ENCODE measurements at places on chromosomes 12 and 14.
A peak's percentile ranks its signal among the peaks of the same experiment; 100 is the strongest.

DNA sequence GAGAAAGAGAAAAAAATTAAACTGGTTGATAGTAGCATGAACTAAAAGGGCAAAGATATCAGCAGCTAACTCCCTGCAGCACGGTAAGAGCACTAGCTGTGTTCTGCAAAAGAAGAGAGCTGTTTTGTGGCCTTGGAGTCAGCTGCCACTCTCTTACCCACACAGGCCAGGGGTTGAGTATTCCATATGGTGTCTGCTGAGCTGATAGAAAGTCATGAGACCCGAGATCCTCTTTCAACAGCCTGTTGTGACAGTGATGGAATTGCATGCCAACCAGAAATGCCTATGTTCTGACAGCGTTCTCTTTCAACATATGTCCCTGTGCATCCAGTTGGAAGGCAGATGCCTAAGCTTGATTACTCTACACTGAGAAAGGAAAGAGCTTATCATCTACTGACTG is 39.9 kb downstream of the TMTC1 start:
- no peak for DNase-seq

DNA sequence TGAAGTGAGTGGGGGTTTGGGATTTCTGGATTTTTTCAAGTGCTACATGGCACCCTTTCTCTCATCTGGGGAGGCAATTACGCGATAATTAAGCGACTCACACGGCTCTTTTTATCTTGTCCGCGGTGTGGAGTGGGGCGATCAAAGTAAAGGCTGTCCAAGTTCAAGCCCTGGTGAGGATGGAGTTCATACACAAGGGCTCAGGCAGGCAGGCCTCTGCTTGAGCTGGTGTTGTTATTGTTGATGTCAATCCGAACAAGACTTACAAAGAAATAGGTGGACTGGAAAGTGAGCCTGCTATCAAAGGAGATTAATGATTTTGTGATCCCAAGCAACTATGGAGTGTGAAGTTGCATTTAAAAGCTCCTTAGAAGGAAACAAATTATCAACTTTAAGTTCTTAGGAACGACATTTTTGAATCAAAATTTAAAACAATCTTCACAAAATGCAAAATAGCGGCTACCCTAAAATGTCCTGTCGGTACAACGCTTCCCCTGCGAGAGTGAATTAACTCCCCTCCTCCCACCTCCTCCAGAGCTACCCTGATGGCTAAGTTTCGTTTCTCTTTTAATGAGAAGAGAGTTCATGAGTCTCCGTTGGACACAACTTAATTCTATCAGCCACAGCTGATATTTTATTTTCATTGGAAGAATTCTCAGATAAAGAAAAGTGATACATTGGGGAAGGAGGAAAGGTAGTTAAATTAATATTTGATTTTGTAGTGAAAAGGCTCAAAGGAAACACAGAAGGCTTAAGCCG is 5.9 kb downstream of the FOXA1 start:
- peak; percentile 82 for DNase-seq

GRCh38 chr12:28026701-28027100 is 54.2 kb upstream of the PTHLH start:
- no peak for DNase-seq

GRCh38 chr14:45065540-45065939 is 18.4 kb upstream of the PRPF39 start:
- DNase-seq = no peak

DNA sequence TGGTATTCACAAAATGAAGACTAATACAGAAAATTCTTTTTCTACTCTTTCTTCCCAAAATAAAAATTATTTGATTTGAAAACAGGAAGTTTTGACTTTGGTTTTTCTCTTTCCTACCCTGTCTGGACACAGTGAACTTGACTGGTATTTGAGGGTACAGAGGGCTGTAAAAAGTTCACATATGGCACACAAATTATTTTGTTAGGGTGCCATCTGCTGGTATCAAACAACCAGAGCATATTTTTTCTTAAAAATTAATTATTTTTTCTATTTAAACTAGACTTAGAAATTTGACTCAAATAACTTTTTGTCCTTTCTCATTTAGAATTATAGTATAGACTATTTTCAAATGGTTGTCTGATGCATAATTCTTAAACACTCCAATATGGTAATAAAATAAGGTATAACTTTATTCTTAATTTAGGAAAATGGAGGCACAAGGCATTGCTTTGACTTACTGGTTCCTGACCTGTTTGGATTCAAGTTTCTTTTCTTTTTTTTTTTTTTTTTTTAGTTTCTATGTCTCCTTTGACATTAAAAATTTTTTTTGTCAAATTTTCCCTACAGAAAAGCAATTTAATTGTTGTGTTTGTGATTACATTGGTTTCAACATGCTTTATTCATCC is 390.6 kb downstream of the PRKD1 start:
- DNase-seq = peak; percentile 80

DNA sequence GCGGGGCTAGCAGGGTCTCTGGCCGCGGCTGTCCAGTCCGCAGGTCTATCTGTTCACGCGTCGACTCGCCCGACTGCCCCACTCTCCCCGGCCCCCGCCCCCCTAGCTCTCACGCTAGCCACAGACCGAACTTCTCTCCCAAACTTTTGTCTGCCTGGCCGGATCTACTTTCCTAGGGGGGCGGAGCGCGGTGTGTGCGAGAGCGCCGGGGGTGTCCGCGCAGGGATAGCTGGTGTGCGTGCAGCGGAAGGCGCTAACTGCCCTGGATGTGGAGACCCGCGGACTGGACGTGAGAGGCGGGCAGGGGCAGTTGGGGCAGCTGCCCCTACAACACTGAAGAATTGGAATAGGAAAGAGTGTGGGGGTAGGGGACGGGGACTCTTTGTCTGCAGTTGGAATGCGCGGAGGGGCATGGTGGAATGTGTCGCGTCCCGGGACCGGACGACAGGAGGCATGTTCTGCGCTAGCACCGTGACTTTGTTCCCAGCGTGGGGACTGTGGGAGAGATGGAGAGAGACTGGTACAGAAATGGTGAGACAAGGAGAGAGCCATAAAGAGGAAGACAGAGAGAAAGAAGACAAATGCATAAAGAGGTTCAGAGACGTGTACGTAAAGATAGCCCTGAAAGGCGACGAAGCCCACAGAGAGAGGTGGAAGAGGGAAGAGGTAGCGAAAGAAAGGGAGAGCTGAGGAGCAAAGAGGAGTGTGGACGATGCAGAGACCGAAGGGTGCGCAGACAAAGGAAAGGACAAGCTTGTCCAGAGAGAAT is at the start of gene AJUBA:
Gene AJUBA, minus strand, starts transcription at position 75 of the 769 bp plus-strand sequence. CDS start 285 bp downstream, outside the sequence.
- DNase-seq = peak; percentile 83

- DNase-seq = peak; percentile 27
Measured at GRCh38 chr12:103771466-103771865, 69.6 kb downstream of the NT5DC3 start.

- DNase-seq = no peak
Measured at GRCh38 chr14:51260225-51260624, 20.2 kb downstream of the TMX1 start.

- no peak for DNase-seq
Measured at GRCh38 chr14:96027431-96028355, 11.5 kb upstream of the C14orf132 start.

DNA sequence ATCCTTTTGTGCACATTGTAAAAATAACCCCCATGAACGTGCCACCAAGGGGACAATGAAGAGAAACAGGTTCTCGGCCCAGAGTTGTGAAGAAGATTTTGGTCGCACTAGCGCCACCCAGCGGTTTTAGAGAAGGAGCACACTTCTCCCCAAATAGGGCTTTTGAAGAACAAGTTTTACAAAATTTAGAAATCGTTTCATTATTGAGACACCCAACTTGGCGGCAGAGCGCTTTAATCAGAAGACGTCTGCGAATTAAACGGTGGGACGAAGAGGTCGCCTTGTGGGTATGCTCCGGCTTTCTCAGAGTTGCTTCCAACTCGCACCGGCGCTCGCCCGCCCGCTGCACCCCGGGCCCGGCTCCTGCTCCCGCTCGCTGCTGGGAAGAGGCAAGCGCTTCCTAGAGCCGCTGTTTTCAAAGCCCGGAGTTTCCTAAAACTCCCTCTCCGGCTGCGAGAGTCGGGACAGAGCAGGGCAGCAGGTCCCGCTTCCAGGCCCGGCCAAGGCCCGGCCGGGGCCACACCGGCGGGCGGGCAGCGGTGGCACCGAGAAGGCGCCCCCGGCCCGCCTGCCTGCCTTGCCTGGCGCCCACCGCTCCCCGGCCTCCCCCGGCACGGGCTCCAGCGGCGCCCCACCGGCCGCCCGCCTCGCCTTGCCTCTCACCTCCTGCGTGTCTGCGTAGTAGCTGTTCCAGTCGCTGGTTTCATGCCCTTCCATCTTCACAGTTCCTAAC is 645 bp downstream of the FOXA1 start:
- peak; percentile 96 for DNase-seq

DNA sequence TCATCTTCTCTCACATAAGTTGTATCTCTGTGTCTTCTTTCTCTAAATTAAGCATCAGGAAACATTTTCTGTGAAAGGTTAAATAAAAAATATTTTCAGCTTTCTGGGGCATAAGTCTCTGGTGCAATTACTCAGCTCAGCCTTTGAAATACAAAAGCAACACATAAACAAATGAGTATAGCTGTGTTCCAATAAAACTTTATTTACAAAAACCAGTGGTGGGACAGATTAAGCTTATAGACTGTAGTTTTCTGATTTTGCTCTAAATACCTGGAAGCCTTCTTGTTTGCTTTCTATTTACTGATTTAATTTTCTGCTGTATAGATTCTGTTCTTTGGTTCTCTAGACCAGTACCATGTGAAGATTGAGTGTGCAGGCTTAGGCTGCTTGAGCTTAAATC is 655.1 kb downstream of the VRK1 start:
- no peak for DNase-seq

DNA sequence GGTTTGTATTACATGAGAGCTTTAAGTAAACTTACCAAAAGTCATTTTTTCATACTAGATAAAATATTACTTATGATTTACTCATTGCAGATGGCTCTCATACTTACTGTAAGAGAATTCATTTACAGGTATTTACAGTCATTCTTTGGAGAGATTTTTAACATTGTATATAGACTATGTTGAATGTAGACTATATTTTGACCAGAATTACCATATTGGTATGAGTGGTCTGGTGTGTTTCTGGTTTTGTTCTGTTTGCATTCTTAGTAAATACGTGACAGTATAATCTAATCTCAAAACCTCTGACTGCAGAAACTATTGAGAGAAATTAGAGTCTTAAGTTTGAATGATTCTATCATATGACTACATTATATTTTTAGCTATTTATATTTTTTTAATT is 91.1 kb downstream of the USP15 start:
- DNase-seq = no peak

GRCh38 chr14:95043314-95043713 is 114.0 kb downstream of the DICER1 start:
- no peak for DNase-seq

DNA sequence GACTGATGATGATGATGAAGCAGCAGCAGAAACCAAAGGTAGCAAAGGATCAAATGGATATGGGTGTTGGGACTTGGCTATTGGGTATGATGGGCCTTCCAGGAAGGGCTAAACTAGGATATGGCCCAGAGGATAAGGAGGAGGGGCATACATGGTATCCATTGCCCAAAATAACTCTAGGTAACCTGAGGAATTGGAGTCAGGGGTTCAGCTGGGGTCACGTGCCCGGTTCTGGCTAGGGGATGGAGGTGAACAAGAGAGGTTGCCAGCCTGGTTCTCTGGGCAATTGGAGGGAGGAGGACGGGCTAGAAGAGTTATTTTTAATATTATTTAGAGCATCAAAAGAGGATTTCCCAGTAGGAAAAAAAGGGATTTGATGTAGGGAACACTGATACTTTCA is 2.7 kb upstream of the ANKRD52 start:
- DNase-seq = no peak

DNA sequence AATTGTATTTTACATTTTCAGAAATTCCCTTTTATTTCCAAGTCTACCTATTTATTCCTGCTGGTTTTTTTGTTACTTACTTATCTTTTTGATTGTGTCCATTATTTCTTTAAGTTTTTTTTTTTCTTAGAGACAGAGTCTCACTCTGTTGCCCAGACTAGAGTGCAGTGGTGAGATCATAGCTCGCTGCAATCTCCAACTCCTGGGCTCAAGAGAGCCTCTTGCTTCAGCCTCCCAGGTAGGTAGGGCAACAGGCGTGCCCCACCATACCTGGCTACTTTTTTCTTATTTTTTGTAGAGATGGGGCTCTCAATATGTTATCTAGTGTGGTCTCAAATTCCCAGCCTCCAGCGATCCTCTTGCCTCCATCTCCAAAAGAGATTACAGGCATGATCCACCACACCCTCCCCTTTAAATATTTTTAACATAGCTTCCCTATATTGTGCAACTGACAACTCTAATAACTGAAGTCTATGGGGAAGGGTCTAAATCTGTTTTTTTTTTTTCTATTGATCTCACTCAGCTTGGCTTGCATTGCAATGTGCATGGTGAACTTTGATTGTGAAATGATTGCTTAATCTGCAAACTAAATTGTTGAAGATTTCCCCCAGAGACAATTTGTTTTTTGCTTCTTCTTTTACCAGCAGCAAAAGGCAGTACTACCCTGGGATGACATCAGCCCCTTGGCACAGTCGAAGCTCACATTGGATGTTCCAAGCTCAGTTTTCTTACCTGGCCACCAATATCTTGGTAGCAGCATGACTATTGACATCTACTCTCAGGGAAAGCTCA is 25.7 kb upstream of the COCH start:
- no peak for DNase-seq

GRCh38 chr12:10018386-10018785 is 8.0 kb downstream of the CLEC12B start:
- DNase-seq = no peak

GRCh38 chr12:82723891-82724290 is 37.2 kb downstream of the TMTC2 start:
- DNase-seq = no peak

- no peak for DNase-seq
Measured at GRCh38 chr14:22896760-22897159, 13.7 kb downstream of the REM2 start.

DNA sequence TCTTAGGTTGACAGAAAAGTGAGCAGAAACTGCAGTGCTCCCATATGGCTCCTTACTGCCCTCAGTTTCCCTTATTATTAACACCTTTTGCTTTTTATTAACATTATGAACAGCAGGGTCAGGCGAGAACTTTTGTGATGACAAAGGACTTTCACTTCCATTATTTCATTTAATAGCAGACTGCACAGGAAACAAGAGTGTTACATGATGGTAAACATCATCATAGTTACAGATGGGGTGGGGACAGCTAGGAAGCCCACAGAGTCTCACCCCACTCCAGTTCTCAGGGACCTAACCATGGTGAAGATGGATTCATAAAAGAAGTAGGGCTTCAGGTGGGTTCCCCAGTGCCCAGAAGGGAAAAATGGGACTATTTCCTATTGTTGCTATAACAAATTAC is 110.1 kb upstream of the PELI2 start:
- DNase-seq = no peak

DNA sequence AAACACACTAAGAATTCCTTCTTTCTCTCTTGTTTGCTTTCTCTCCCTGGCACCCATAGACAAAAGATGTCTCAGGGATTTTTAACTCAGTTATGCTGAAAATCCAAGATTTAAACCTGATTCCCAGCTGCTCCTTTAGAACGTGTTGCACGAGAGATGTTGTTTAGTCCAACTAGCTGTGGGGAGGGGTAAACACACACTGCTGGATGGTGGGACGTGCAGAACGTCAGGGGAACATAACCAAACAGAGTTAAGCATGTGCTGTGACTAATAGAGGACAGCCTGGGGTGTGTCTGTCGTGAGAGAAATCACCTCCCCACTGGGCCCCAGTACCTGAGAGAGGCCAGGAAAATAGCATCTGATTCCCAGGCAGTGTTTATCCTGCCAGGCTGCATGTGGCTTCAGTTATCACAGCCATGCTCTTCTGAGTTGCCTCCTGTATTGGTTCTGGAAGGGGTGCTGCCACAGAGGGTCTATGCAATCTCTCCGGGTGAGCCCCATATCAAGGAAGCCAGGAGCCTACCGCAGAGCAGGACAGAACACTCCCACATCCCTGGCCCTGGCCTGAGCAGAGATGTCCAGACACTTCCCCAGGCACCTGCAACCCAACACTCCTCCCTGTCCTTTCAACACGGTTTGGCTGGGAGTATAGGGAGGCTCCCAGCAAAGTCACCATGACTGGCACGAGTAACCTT is 112.7 kb upstream of the EGLN3 start:
- peak; percentile 9 for DNase-seq
